Mammary epithelial cell (primary cell): ENCODE measurements at places on chromosomes 6 and 20. TPM values are rescaled to one million over a fixed set of nuclear protein-coding genes. Genes with fewer than 3 reads are reported as not detected.

PGC gene
- total RNA-seq, result not detected in 2 replicates

CD40 gene
- not detected in 2 replicates for total RNA-seq

CDH22 gene
- not detected for total RNA-seq

TAAR9 gene
- total RNA-seq, result not detected in 2 replicates

ATP9A gene
- 9.5 and 13.8 TPM in 2 replicates for total RNA-seq

AIF1 gene
- total RNA-seq, result not detected

OR2J3 gene
- total RNA-seq, result not detected

CNR1 gene
- not detected for total RNA-seq

SGK2 gene
- 0.33 TPM for total RNA-seq

CST5 gene
- not detected in 2 replicates for total RNA-seq

KIF25 gene
- not detected for total RNA-seq

PDE7B gene
- total RNA-seq, result 0.50 TPM

TNNC2 gene
- not detected in 2 replicates for total RNA-seq

NANP gene
- total RNA-seq, result 6.6 and 7.5 TPM in 2 replicates

TSHZ2 gene
- total RNA-seq, result 11.5 TPM

PHACTR2 gene
- 24.3 TPM for total RNA-seq

USP49 gene
- total RNA-seq, result 3.6 and 5.3 TPM in 2 replicates

GPLD1 gene
- 0.33 TPM for total RNA-seq

MATN4 gene
- not detected for total RNA-seq

AGPAT4 gene
- total RNA-seq, result 7.9 and 12.5 TPM in 2 replicates

GSTA2 gene
- total RNA-seq, result 0.50 TPM
